ENCODE measurements at places on chromosomes 3 and 15.

- DNase-seq, result peak; percentile 66
Observed at GRCh38 chr15:67049351-67050044, 15.9 kb upstream of the SMAD3 start.

DNA sequence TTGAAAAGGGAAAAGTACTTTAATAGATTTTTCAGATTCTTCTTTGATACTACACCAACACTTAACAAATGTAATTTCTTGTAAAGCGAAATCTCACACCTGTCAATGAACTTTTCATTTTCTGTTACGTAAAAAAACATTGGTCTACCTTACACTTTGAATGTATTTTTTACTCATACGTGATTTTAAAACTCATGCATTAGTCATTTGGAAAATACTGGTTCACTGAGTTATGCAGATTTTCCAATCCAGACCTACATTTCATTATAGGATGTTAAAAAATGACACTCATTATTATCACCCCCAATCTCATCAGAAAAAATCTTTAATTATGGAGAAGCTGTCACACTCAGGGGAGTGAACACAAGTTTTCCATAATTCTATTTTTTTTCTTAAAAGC lies 14.7 kb downstream of the VPS39 start:
- no peak for DNase-seq

GRCh38 chr3:24496529-24497482 lies 2.2 kb upstream of the THRB start:
- DNase-seq, result peak; percentile 29

GRCh38 chr3:157046520-157046919 lies 113.4 kb downstream of the CCNL1 start:
- no peak for DNase-seq

- DNase-seq, result no peak
Observed at GRCh38 chr15:98062869-98063268, 102.4 kb downstream of the ARRDC4 start.

DNA sequence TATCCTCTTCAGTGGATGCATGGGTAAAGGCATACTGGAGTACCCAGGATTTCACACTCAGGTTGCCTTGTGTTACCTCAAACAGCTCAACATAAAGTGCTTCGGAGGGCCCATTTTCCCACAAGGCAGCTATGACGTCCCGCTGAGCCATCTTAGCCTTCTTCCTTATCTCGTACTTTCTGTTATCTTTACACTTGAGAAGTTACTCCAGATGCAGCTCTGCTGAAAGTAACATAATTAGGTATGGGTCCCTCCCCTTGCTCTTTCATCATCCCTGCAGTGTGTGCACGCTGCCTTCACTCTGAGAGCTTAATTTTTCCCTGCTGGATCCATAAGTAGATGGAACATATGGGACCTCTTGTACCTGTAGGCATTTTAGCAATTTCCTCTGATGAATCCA lies 410.3 kb downstream of the AGBL1 start:
- DNase-seq, result no peak

DNA sequence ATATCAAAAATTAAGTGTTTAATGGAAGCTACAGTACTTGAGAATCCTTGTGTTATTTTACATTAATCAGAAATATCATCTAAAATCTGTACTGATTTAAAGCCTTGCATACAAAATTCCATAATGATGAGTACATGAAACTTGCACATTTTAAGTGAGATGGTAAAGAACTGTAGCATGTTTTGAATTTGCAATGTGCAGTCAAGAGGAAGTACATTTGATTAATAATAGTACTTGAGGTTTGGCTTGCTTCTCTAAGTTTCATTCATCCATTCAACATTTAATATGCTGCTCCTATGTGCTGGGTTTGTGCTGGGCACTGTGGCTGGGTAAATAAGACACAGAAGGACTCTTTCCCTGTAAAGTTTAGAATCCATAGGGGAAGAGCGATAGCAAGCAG lies 332.3 kb downstream of the CNTN3 start:
- no peak for DNase-seq

DNA sequence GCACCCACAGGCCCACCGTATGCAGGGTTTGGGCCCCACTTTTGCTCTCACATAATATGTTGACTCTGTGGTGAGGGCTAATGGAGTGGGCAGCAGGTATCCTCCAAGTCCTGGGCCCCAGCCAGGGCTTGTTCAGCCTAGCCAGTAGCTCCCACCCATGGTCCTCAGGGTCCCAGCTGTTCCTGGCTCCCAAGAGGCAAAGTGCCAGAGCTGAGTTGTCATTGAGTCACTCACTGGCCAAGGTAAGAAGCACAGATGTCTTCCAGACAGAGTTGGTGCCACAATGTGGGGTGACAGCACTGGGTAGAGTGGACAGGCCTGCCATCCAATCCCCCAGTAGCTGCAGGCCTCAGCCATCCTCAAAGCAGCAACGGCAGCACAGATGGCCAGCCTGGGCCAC lies 4.3 kb downstream of the SHF start:
- no peak for DNase-seq

DNA sequence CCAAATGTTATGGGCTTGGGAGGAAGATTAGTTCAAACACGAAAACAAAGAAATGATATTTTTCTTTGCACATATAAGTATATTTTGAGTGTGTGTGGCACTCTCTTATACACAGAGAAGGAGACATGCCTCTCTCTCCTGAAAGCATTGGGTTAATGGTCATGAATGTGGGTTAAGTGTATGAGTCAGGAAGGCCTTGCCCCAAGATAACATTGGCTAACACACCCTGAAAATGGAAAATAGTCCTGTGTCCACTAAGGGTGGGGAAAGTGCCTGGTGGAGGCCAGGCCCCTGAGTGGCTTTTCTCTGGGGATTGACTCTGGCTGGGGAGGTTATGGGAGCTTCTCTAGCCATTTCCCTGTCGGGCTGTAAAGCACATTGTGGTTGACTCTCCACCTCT lies 332.7 kb upstream of the ONECUT1 start:
- no peak for DNase-seq

DNA sequence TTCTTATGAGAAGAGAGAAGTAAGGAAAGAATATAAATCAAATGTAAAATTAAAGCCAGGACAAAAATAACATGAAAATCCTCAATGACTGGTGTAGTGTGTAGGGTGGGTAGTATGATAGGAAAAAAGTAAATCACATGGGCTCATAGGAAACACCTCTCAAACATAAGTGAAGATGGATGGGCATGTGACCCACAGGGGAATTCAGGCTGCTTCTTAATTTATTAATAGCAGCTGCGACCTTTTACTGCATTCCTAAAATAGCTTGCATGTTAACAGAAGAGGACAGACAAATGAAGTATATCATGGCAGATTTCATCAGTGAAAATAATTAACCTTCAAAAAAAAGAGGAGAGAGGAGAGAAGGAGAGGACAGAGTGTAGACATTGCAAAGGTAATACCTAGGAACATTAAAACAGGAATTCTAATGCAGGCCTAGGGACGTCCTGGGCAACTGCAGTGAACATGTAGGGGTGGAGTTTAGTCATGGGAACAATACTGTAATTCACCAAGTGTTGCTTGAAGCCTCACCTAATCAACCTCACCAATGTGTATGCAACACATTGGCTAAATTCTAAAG lies 132.9 kb downstream of the KCNMB2 start:
- DNase-seq, result no peak

GRCh38 chr3:127768346-127769008 lies 53.8 kb downstream of the MGLL start:
- DNase-seq, result peak; percentile 96

DNA sequence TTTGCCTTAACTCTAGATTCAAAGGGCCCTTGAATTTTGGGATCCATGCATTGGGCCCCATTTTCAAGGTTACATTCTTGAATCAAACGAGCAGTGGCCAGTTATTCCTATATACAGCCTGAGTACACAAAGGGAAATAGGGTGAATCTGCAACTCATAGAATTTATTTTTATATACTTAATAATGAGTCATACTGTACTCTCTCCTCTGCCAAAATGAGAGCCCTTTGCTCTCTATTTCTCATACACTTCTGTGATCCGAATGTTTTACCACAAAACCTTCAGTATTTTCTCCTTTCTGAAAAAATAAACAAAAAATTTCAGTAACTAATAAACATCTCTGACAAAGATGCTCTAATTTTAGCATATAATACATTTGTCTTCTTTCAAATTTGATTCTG lies 116.7 kb downstream of the SERPINI1 start:
- DNase-seq, result no peak

- peak; percentile 66 for DNase-seq
Observed at GRCh38 chr3:54988838-54989630, 61.2 kb upstream of the LRTM1 start.

DNA sequence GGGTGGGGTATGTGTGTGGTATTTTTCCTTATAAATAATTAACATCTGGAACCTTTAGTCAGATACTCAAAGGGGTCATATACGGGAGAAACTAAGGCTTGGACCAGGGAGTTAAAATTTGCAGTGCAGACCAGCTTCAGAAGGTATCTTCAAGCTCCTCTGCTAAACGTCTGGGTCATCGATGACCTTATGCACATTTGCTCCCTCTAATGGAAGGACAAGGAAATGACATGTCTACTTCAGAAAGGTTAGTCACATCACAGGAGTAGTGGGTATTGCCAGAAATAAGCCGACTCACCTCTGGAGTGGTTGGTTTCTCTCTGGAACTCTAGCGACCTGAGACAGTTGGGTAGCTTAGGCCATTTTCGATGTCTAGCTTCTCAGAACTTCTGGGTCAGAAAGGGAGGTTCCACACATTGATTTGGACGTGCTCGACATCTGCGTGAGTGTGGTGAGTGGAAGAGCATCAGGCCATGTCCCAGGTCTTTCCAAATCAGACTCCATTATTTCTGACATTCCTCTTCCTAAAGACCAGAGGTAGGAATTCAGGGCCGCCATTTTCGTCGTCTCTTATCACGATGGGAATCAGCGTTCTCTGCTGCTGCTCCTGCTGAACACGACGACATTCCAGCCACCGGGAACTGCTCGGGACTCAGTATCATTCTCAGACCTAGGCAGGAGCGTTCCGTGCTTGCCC lies 31.8 kb upstream of the RASA2 start:
- peak; percentile 62 for DNase-seq

DNA sequence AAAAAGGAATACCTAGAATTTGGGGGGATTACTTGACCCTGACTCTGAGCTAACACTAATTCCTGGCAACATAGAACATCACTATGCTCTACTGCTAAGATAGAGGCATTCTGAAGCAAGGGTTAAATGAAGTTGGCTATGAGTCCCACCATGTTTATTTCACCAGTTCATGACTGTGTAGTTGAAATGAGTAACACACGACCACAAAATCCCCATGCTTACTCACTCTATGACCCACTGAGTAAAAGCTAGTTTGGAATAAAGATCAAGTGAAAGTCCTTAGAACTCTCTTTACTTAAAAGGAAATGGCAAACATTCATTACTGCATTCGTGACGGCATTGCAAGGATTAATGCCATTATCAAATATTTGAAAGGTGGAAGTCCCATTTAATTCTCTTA lies 47.4 kb downstream of the MRPL46 start:
- DNase-seq, result no peak

DNA sequence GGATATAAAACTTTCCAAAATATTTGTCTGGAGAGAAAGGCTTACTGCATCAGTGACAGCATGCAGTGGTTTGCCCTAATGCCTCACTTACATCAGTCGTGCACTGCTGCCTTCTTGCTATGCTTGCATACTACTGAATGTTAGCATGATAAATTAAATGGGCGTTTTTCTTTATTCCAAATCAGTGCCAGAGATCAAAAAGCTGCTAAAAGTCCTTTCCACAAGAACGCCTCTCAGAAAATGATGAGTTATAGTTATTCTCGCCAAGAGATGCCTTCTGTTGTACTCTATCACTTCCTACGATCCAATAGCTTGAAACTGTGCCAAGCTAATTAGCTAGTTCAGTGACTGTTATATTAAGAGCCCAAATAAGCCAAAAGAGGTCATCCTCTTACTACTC lies 345.8 kb upstream of the ROBO2 start:
- DNase-seq, result no peak

- no peak for DNase-seq
Observed at GRCh38 chr3:182967218-182968204, 12.8 kb downstream of the DCUN1D1 start.

- DNase-seq, result no peak
Observed at GRCh38 chr3:25473246-25473645, 45.2 kb downstream of the RARB start.

- DNase-seq, result no peak
Observed at GRCh38 chr15:84818261-84819131, 1.3 kb downstream of the ALPK3 start.

DNA sequence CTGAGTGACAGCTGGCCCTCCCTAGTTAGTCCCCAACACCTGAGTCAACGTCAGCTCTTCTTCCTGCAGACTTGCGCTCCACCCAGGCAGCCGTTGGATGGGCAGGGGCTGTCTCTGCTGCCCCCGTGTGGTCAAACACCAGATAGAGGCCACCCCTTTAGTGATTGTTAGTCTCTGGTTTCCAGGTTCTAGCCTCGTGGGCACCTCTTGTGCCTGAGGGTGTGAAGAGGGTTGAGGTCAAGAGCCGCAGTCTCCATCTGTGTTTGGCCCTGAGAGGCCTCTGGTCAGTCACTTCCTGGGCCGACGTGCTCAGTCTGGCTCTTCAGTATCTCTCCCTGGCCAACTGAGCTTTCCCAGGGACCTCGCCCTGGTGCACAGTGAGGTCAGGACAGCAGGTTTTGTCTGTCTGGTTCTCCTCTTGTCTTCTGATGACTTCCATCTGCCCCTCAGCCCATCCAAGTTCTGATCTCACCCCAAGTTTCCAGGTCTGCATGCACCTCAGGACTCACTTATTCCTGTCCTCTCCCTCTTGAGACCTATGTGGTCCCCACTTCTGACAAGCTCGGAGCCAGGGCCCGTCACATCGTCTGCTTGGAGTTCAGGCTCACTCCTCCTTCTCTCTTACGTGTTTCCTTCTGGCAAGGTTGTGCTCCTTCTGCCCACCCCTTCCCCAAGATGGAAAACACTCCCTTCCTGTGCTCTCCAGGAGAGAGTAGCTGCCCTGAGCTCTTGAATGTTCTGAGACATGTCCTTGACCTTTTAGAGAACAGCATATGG lies 20.9 kb downstream of the CD276 start:
- DNase-seq, result no peak

GRCh38 chr3:134201201-134202130 lies 49.2 kb downstream of the RYK start:
- DNase-seq, result peak; percentile 48

DNA sequence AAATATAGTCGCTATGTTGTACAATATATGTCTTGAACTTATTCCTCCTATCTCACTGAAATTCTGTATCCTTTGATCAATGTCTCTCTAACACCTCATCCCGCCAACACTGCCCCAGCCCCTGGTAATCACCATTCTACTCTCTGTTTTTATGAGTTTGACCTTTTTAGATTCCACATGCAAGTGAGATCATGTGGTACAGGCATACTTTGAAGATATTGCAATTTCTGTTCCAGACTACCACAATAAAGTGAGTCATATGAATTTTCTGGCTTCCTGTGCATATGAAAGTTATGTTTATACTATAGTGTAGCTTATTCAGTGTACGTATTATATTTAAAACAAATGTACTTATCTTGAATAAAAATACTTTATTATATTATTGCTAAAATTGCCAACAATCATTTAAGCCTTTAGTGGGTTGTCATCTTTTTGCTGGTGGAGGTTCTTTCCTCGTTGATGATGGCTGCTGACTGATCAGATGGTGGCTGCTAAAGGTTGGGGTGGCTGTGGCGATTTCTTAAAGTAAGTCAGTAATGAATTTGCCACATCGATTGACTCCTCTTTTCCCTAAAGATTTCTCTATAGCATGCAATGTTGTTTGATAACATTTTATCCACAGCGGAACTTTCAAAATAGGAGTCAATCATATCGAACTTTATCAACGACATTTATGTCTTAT lies 257.2 kb downstream of the NFKBIZ start:
- no peak for DNase-seq

GRCh38 chr3:126758026-126758425 lies 54.0 kb downstream of the CHCHD6 start:
- no peak for DNase-seq
